ENCODE measurements at places on chromosomes 13 and 19.
A peak's percentile ranks its signal among the peaks of the same experiment; 100 is the strongest.

DNA sequence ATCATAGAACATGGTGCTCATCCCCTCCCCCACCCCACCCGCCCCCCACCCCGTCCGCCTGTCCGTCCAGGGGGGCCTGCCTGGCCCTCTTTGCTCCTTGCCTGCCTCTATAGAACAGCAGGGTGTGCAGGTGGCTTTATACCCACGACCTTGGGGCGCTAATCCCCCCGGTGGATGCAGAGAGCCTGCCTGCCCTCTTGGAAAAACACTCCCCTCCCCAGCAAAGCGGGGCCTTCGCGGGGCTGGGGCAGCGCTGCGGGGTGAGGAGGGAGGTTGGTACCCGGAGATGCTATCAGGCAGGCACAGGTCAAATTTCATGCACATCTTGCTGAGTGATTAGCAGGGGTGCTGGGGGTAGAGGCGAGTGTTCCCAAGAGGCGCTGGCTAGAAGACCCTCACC is 21.9 kb downstream of the RFX1 start:
- DNase-seq, result no peak

GRCh38 chr19:40685563-40685962 is 4.9 kb downstream of the NUMBL start:
- no peak for DNase-seq

DNA sequence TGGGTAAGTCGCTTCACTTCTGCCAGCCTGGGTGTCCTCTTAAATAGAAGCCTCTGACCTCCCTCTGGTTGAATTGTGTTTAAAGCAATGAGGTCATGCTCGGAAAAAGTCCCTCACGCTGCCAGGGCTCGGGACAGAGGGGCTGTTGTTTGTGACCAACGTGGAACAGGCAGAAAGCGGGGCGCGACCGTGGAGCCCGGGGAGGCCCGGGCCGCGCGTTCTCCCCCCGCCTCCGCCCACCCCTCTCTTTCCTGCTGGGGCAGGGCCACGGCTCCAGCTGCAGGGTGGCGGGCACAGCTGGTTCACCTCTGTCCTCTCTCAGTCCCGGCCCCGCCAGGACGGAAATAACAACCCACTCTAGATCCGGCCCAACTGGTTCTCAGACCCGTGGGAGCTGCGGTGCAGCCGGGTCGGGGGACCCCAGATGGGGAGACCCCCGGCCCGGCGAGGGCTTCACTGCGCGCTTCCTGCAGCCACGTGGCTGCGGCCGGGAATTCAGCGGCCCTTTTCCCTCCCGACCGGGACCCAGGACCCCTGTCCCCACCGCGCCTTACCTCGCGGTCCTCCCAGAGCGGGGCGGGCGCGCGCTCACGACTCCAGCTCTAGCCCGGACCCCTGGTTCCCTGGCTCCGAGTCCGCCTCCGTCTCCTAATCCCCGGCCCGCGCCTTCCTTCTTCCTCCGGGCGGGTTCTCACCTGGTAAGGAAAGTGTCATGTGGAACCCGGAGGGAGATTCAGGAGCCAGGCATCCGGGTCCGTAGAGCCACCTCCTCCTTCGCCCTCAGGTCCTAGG is 1.9 kb downstream of the CDC42EP5 start:
- DNase-seq, result no peak

GRCh38 chr13:56510836-56511235 is 629.9 kb upstream of the PRR20A start:
- DNase-seq, result no peak

GRCh38 chr13:41961466-41961760 is 504 bp upstream of the VWA8 start:
- no peak for DNase-seq

GRCh38 chr13:50521831-50522149 is 321.7 kb downstream of the DLEU7 start:
- DNase-seq, result no peak

- no peak for DNase-seq
These were observed 1251.9 kb upstream of the SLC10A2 start for GRCh38 chr13:104318121-104318520.

GRCh38 chr19:7172794-7173193 is 103.3 kb downstream of the ZNF557 start:
- no peak for DNase-seq

DNA sequence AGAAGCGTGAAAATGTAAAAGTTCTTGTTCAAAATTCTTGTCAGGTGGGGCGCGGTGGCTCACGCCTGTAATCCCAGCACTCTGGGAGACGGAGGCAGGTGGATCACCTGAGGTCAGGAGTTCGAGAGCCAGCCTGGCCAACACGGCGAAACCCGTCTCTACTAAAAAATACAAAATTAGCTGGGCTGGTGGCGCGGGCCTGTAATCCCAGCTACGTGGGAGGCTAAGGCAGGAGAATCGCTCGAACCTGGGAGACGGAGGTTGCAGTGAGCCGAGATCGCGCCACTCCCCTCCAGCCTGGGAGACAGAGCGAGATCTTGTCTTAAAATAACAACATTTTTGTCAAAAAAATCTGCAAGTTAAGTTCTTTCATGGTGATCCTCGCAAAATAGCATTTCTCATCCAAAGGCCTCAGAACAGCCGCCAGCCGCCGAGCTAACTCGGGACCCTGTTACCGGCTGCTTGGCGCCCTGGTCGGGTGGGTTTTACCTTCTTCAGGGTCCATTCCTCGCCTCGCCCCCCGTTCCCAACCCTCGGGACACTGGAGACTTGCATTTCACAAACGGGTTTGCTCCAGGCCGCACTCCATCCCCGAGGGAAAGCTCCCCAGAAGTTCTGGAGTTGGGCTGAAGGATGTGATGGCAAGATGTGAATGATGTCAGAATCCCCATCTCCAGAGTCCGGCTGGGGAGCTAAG is 1.6 kb downstream of the LATS2 start:
- DNase-seq, result no peak

- DNase-seq, result no peak
These were observed 962.3 kb downstream of the EFNB2 start for GRCh38 chr13:105573136-105573535.

DNA sequence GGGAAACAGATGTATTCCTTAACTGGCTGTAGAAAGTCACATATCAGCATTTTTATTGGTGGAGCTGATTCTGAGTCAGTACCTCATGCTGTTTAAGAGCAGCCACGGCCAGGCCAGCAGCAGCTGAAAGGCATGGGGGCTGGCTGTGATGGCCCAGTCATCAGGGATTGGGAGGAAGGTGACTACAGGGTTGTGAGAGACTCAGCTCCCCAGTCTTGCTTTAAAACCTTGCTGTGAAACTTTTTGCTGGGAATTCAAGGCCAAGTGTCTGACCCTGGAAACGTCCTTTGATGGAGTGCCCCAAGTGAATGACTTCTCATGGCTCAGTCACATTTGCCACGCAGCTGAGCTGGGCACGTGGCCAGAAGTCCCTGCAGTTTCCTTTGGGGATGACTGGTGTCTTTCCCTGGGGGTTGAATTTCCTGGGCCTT is 39.1 kb upstream of the RNF113B start:
- no peak for DNase-seq

DNA sequence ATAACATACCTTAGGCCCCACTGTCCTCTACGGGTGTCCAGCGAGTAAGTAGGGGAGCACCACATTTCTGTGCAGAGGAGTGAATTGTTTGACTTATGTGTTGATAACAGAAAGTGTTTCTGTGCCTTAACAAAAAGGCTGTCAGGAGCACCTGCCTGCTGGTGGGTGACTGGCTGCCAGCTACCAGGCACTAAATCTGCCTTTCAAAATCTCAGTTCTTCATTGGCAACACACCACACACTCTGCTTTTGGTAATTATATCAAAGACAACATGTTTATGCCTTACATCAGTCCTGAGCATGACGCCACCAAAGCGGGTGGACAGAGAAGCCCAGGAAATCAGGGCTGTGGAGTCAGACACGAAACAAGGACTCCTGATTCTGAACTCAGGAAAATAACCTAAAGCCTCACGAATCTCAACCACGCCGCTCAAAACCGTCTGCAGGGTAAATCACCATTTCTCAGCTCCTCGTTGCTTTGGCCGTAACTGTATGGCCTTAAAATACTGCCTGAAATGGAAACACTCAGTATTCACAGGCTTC is 105.2 kb upstream of the SOX1 start:
- no peak for DNase-seq

GRCh38 chr19:48993175-48994034 is at the start of the genes GYS1 and RUVBL2:
GYS1 (minus strand) TSS chr19:48993309; CDS start chr19:48993112, 197 bp downstream.
RUVBL2 (plus strand) TSS chr19:48993887; CDS start chr19:48993912, 25 bp downstream.
- peak; percentile 99 for DNase-seq

DNA sequence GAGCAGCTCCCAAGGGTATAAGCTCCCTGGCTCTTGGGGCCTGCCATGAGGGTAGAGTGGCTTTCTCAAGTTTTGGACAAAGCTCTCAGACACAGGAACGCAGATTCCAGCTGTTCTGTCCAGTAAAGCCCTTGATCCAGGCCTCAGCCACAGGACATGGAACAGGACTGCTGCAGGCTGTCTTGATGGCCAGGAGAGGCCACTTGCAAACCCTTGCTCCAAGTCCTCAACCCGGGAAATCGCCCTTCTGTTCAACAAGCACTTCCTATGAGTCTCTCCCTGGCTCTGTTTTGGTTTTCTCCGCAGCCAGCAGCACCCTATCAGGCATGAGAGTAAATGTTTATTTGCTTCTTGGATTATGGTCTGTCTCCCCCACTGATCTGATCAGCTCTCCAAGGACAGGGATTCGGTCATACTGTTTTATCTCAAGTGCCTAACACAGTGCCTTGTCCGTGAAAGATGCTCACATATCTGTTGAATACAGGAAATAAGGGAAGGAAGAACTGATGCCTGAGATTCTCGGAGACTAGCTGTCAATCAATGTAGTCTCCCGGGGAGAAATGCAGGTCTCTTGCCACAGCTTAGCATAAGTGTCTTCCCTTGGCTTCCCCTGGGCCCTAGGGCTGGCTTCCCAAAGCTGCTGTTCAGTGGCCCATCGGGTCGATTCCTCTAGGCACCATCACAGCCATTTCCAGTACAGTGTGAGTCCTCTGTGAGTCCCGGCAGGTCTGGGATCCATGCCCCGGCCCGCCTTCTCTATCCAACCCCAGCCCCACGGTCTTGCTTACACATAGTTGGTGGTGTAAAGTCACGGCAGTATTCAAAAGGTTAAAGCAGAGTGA is 90.8 kb downstream of the TSHZ3 start:
- no peak for DNase-seq

- DNase-seq, result no peak
These were observed 65.9 kb upstream of the KLF12 start for GRCh38 chr13:74200081-74200480.

DNA sequence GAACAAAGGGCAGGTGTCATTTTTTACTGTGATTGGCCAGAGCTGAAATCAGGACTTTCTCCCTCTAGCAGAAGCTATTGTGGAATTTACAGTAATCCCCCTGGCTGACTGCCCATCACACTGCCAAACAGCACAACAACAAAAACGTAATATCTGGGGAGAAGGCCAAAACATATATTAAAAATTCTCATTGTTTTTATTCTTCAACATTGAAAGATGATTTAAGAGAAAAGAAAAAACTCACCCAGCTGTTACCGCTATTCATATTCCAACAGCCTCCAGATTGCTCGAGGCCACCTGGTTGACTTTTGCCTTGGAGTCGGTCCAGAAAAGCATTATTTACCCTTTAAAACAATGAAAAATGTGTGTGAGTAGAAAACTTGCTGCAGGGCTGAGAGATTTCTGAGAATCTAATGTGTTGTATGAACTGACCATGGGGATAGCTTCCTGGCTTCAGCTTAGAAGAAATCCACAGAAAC is 97.2 kb downstream of the EPSTI1 start:
- DNase-seq, result no peak

- peak; percentile 58 for DNase-seq
These were observed 1.8 kb upstream of the APOE start for GRCh38 chr19:44903602-44904425.

- no peak for DNase-seq
These were observed 44.8 kb downstream of the CCDC70 start for GRCh38 chr13:51906581-51906980.

DNA sequence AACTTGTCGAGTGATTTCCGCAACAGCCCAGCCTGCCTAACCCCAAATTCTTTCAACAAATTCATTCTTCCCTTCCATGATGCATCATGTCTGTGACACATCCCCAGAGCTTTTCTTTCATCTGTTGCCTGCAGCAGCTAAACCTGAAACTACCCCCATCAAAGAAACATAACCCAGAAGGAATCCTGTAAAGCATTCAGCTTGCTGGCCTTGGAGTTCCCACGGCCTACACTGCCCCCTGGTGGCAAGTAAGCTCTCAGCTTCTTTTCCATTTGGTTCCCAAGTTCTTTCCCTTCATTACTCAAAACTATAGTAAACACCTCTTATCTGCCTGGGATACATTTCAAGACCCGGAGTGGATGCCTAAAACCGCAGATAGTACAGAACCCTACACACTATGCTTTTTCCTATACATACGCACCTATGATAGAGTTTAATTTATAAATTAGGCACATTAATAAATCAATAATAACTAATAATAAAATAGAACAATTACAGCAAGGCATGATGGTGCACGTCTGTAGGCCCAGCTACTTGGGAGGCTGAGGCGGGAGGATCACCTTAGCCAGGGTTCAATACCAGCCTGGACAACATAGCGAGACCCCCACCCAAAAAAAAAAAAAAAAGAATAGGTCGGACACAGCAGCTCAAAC is 7.4 kb downstream of the ETHE1 start:
- DNase-seq, result peak; percentile 59

DNA sequence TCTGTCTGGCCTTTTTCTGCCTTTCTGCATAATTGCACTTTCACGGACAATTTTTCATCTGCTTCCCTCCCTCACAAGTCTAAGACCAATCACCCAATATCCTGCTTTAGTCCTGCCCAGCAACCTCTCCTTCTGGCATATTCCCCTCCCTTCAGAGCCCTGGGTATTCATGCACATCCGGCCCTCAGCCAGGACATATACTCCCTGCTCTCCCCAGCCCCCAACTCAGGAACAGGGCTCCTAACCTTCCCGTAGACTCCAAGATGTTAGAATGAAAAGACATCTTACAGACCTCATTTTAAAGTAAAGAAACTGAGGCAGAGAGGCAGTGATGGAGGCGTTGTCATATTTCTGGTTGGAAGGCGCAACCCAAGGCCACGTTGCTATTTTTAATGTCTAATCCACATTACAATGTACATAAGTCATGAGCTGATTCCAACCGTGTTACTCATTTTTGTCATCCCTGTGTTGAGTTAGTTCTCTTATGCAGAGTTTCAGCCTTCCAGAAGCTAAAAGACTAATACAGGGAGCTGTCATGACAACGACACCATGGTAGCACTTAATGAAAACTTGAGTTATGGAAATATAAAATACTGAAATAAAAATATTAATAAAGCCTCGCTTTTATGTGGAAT is 209.2 kb downstream of the TSHZ3 start:
- no peak for DNase-seq

DNA sequence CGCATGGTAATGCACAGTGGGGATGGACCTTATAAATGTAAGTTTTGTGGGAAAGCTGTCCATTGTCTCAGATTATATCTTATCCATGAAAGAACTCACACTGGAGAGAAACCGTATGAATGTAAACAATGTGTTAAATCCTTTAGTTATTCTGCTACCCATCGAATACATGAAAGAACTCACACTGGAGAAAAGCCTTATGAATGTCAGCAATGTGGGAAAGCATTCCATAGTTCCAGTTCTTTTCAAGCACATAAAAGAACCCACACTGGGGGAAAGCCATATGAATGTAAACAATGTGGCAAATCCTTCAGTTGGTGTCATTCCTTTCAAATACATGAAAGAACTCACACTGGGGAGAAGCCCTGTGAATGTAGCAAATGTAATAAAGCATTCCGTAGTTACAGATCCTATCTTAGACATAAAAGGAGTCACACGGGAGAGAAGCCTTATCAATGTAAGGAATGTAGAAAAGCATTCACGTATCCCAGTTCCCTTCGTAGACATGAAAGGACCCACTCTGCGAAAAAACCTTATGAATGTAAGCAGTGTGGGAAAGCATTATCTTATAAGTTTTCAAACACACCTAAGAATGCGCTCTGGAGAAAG is 13.8 kb downstream of the ZNF763 start:
- DNase-seq, result no peak
